Right renal pelvis (tissue), 4 donors: ENCODE measurements at places on chromosomes 3 and 15.

DNA sequence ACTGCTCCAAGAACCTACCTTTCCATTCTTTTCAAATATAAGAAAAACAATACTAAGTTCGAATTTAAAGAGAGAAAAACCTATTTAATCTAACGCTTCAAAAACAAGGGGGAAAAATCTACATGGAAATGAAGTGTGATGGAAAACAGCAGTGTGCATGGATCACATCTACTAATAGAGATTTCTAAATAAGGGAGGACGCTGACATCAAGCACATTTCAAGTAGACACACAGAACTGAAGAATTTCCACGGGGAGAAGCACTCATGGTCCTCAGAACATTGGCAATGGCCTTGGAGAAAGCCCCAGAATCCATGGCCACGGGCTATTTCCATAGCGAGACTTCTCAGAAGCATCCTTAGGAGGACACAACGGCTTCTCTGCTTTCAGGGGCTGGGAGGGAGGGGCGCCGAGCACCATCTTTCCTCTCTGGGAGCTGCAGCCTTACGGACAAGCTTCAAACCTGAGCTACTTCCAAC, 1.0 kb downstream of the TASOR start:
- DNase-seq = peak; percentile 56

- no peak for DNase-seq
Measured at GRCh38 chr3:188296761-188297612, 143.0 kb downstream of the LPP start.

GRCh38 chr3:87311309-87311708, 34.9 kb upstream of the POU1F1 start:
- DNase-seq = no peak

GRCh38 chr15:95574053-95574452, 756.4 kb upstream of the NR2F2 start:
- no peak for DNase-seq

- no peak for DNase-seq
Measured at GRCh38 chr3:65627062-65627461, 411.7 kb downstream of the MAGI1 start.

DNA sequence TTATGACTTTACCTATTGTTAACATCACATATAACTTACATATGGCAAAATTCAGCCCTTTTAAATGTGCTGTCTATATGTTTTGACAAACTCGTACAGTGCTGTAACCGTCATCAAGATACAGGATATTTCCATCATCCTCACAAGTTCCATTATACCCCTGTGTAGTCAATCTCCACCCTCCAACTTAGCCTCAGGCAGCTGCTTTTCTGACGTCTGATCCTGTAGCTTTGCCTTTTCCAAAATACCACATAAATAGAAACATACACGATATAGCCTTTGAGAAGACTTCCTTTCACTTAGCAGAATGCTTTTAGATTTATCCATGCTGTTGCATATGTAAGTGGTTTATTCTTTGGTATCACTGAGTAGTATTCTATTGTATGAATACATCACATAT, 47.1 kb downstream of the SLC12A1 start:
- DNase-seq = no peak

DNA sequence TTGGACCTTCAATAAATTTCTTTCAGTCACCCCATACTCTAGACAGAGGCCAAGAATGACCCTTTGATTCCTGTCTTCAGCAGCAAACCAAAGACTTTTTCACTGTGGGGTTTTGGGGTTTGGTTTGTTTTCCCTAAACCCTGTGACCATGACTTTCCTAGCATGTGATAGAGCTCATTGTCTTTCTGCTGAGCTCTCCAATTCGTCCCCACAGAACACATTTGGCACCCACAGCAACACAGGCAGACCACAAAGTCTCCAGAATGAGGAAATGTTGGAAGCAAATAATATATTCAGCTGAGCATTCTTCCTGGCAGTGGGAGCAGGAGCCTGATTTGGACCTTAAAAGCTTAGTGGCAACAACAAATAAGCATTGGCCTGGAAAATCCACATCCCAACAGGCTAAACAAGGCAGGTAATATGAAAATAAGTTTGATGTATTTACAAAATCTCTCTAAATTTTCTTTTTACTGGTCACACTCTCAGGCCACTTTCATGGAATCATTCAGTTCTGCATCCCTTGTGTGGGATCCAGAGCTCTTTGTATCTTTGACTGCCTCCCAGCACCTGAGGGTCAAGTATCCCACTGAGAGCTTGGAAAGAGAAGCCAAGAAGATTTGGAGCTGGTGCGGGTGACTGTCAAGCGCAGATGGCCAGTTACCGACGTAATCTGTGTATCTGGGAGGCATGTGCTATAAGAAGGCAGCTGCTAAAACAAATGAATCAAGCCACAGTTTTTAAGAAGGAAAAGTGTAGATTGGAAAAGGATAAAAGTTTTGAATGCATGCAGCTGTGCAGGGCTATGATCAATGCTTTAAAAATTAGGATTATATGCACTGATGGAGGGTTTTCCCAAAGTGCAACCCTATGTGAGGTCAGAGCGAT, 36.5 kb upstream of the CPB1 start:
- no peak for DNase-seq

GRCh38 chr3:129432036-129432435, 3.6 kb upstream of the EFCAB12 start:
- DNase-seq = no peak
